ENCODE measurements at places on chromosomes 5 and 9. TPM values are rescaled to one million over a fixed set of nuclear protein-coding genes. Genes with fewer than 3 reads are reported as not detected.

DNA sequence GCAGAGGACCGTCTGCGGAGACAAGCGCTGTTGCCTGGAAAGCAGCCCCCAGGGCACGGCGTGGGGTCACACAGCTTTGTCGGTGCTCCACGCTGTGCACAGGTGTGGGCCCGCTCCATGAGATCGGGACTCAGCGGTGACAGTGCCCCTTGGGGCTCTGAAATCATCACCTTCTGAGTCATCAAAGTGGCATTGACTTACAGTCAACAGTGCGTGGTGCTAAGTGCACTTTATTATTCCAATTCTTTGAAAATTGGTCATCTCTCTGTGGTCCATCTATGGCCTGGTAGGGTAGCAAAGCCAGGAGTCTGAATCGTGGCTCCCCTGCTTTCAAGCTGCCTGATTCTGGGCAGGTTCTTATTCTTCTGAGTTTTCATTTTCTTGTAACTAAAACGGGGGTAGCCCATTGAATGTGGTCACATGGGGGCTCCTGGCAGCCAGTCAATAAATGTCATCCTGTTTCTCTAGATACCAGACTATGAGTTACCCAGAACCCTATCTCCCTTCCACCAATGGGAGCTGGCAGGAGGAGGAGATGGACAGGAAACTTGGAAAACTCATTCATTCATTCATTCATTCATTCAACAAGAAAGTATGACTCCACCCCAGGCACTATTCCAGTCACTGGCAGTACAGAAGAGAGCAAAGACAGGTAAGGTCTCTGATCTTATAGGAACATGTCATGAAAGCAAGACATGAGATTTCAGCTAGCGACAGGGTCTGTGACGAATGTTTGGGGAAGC, 20.3 kb upstream of the UNC5A start:
- no peak for DNase-seq

The ARL14EPL gene
- total RNA-seq: not detected

The SYK gene
- 45.1 TPM for total RNA-seq

- peak; percentile 89 for DNase-seq
These were observed 5.5 kb downstream of the NSMF start for GRCh38 chr9:137453643-137454081.

DNA sequence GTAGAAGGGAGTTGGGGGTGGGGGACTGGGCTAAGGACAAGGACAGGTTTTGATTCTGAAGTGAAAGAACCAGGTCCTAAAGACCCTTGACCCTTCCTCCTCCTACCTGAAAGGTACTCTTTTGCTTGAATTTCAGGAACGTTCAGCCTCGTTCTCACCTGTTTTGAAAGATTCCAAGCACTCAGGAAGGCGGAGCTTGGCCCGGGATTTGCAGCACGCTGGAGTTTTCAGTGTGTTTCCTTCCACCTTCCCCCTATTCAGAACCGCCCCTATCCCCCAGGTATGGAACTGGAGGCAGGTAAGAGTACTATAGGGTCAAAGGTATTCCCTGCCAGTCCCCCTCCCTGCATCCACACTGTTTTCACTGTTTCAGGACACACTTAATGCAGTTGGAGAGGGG, 7.1 kb downstream of the EGR1 start:
- DNase-seq: no peak

GRCh38 chr9:76185432-76185831, 208.8 kb downstream of the RFK start:
- no peak for DNase-seq

DNA sequence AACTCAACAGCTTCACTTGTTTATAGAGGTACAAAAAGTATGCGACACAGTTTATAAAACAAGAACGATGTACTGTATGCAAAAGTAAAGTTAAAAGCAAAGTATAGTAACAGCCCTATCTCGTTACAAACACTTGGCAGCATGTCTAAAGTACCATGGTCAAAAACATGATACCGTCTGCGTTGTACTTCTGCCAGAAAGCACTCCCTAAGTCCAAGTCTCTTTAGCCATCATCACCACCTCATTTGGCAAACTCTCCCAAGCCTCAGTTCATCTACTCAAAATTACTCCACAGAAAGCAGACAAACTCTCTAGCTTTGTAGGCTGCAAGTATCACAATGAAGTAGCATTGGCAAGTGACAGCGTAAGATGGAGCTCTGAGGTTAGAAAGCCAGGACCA, 73.4 kb downstream of the NFIB start:
- no peak for DNase-seq

DNA sequence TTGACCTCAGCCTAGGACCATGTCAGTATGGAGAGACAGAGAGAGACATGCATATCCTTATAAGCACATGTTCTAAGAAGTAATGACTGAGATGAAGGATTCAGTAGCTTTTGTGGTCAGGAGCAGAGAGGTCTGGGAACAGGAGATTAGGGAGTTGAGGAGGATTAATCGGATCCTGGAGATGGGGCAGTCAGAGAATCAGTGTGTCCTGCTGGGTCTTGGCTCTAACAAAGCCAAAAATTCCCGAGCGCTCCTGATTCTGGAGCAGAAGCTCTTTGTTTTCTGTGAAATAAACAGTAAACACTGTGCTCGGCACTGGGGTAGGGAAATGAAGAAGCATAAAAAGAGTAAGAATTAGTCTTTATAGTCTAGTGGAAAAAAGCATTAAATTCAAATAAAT, 520.0 kb upstream of the CLINT1 start:
- DNase-seq: no peak

- no peak for DNase-seq
These were observed 819.4 kb downstream of the SEMA5A start for GRCh38 chr5:8726383-8727036.

GRCh38 chr5:92849756-92850155, 731.3 kb downstream of the NR2F1-AS1 start:
- no peak for DNase-seq

DNA sequence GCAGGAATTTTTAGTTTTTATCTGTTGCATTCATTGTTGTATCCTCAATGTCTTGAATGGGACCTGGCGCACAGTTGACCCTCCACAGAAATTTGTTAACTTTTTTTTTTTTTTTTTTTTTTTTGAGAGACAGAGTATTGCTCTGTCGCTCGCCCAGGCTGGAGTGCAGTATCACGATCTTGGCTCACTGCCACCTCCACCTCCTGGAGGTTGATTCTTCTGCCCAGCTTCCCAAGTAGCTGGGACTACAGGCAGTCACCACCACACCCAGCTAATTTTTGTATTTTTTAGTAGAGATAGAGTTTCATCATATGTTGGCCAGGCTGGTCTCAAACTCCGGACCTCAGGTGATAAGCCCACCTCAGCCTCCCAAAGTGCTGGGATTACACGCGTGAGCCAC, 205.9 kb downstream of the ROR2 start:
- DNase-seq: no peak

GRCh38 chr5:14917719-14918118, 46.1 kb upstream of the ANKH start:
- no peak for DNase-seq

DNA sequence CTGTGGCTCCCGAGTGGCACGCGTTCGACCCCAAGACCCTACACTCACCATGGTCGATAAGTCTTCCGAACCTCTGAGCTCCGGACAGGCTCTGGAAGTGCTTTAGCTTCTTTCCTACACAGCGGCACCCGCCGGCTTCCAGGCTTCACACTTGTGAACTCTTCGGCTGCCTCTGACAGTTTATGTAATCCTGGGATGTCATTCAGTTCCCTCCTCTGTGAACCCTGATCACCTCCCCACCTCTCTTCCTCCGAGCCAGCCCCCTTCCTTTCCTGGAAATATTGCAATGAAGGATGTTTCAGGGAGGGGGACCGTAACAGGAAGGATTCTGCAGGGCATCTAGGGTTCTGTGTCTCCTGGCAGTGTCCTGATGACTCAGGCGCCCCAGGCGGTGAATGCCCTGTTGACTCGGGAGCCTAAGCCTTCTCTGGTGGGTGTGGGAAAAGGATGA, at the start of gene CD14:
Gene CD14 (minus strand): TSS at position 155 of the 451 bp plus-strand sequence. CDS start 104 bp downstream, at position 51.
- peak; percentile 68 for DNase-seq

- no peak for DNase-seq
These were observed 219.8 kb downstream of the ARL15 start for GRCh38 chr5:54090495-54091120.

GRCh38 chr5:29304545-29304944, 1888.9 kb upstream of the CDH6 start:
- DNase-seq: no peak

DNA sequence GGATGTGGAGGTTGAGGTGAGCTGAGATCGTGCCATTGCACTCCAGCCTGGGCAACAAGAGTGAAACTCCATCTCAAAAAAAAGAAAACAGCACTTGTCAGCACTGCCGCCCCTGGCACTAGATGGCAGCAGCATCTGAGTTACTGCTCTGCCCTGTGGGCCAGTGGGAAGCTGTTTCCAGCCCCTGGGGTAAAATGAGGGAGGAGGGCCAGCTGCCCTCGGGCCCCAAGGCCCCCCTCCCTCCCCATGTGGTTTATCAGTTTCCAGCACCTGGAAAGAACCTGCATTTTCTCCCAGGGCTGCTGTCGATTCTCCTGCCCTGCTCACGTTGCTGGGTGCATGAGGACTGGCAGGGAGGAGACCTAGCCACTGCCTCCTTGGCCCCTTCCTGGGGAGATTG, 13.2 kb upstream of the CEL start:
- DNase-seq: no peak

GRCh38 chr5:113166852-113167366, 190.3 kb downstream of the DCP2 start:
- DNase-seq: no peak

The MLANA gene
- total RNA-seq: not detected

The SPINK6 gene
- total RNA-seq: not detected

GRCh38 chr5:31047621-31048020, 145.9 kb upstream of the CDH6 start:
- no peak for DNase-seq

The IL3 gene
- not detected for total RNA-seq

- DNase-seq: no peak
These were observed 5.4 kb upstream of the LCN15 start for GRCh38 chr9:136769710-136770191.

The CARTPT gene
- total RNA-seq: not detected

- DNase-seq: peak; percentile 86
These were observed at the start of gene CLTB for GRCh38 chr5:176415952-176416924. Gene CLTB, minus strand, starts transcription at chr5:176416539. Its CDS starts 176 bp downstream, at chr5:176416363.

All from left colon (tissue), 2 donors.